ENCODE measurements at places on chromosomes 13 and 19.
A peak's percentile ranks its signal among the peaks of the same experiment; 100 is the strongest.

DNA sequence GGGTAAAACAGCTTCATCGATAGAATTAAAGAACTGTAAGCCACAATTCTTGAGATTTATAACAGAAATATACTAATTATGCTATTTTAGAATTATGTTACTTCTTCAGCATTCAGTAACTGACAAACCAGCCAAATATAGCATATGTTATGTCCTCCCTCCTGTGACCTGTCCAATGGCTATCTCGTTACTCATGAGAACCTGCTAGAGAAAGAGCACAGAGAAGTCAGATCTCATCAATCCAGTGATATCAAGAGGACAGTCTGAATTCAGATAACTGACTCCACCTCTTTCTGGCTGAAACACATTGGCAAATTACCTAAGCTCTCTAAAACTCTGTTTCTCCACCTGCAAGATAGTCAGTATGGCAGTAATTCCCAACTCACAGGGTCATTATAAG lies 170.4 kb downstream of the FGF14 start:
- DNase-seq, result no peak

- peak; percentile 75 for DNase-seq
Observed at GRCh38 chr19:17282488-17283125, 906 bp downstream of the ANKLE1 start.

DNA sequence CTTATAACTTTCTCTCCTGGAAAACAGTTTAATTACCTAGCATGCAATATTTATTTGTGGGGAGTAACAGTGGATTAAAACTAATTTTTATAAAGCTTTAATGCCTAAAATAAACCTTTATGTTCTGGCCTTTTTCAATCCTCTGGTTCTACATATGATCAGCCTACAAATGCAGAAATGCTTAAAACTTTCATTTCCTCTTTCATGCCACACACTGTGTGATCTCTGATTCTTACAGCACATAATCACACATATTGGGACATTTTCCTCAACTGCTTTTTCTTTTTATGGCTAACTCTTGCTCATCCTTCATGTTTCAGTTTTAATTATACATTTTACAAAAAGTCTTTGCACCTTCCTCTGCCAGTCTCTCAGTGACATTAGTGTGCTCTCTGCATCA lies 910.8 kb upstream of the SLITRK6 start:
- DNase-seq, result no peak

DNA sequence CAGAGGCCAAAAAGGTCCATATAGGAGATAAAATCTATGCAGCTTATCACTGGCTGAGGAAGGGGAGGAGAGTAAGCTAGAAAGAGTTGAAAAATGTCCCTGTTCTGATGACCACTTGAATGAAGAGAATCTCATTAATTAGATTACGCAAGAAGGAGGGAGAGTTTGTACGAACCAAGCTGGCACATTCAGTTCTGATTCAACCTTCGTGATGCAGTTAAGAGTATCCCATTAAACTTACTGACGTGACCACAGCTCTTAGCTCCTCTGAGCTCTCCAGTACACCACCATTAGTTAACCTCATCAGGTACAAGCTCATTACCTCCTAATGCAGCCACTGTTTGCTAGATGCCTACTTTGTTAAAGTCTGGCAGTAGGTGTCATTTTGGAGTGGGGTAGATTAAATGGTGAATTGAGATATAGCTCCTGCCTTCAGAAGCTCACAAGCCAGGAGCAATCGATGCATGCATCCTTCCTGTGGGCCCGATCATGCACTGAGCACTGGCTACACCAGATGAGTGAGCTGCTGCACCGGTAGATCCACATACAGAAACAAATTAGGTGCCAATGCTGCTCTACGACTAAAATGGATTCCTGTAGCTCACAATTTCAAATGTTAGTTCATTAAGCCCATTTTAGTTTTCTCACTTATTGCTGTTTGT lies 458.3 kb downstream of the COG6 start:
- DNase-seq, result no peak

DNA sequence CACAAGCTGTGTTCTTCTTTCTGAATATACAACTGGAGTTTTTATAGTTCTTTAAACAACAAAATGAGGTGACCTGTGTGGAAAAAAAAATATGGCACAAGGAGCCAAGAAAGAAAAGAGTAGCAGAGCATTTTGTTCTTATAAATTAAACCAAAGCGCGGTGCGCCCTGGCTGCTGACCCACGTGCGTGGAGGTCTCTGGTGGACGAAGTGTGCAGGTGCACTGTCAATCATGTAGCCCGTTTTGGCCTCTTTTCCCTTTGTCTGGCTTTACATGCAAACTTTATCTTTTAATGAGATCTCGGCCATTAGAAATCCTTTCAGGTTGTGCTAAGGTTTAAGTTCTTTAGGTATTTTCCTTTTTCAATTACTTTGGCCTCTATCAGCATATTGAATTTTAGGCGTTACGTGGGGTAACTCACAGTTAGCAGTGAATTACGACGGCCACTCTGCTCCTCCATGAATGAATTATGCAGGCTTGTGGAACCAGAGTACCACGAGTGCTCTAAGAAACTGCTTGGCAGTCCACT lies 443.9 kb upstream of the SLC10A2 start:
- no peak for DNase-seq

DNA sequence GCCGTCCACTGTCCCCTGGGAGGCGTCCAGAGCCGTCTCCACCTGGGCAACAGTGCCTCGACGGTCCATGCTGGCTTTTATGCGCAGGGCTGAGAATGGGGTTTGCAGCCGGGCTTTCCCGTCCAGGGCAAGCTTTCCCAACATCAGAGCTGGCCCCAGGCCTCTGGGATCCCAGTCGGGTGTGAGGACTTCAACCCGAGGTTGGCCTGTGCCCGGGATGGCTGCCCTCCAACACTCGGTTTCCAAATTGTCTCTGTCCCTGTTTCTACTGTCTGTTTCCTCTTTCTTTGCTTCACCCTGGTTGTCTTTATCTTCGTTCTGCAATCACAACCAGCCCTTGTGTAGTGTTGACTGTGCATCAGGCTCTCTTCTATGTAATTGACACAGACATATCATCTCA lies at the start of gene IFNL4:
IFNL4 (minus strand) TSS at position 51 of the 400 bp plus-strand sequence.
- DNase-seq, result no peak

DNA sequence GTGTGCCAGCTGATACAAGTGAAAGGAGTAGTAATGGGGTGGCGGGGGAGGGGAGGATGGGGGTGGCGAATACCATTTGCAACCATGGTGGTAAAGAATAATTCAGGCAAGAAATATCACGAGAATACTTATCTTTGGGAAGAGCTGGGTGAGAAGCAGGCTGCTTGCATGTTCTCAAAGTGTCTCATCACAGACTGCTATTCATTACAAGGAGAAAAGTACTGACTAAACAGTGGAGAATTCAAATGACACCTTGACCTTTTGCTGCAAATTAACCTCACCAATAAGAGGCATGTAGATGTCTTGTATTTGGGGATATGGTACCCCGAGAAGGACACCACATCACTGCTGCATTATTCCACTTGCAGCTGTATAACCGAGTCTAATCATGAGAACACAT lies 585.7 kb upstream of the GPC6 start:
- DNase-seq, result no peak

GRCh38 chr13:85108356-85108755 lies 690.9 kb downstream of the SLITRK6 start:
- no peak for DNase-seq

DNA sequence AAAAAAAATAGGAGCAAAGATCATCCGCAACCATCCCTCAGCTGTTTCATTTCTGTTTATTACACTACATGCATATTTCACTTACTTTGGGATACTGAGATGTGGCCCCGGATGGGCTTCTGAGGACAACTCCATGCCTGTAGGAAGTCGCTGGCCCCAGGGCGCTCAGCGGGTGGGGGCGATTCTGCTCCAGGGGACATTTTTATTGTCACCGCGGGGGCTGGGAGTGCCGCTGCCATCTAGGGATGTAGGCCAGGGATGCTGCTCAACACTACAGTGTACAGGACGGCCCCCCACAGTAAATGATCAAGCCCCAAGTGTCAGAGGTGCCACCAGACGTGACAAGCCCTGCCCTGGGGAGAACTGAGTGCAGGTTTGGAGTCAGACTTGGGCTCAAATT lies 6.4 kb upstream of the BST2 start:
- DNase-seq, result no peak

- no peak for DNase-seq
Observed at GRCh38 chr19:49880162-49880869, 2.8 kb downstream of the TBC1D17 start.

DNA sequence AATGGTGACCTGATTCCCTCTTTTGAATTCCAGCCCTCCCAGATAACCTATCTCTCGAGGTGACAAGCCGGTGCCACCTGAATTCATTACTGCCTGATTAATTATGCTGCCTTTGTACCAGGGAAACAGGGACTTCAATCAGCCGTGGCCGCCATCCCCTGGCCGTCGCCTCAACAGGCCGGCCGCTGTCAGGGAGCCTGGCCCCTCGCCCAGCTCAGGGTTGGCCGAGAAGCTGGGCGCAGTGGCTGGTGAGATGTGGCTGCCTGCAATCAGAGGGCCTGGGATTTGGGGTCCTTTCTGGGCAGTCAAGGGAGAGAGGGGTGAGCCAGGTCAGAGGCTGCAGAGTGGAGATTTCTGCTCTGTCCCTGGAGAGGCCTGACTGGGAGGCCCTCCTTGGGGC lies 91.2 kb downstream of the KCTD15 start:
- DNase-seq, result no peak

- peak; percentile 75 for DNase-seq
Observed at GRCh38 chr13:44050450-44051063, 170.9 kb downstream of the LACC1 start.

GRCh38 chr19:12834976-12835757 lies 788 bp upstream of the RTBDN start:
- DNase-seq, result peak; percentile 78

DNA sequence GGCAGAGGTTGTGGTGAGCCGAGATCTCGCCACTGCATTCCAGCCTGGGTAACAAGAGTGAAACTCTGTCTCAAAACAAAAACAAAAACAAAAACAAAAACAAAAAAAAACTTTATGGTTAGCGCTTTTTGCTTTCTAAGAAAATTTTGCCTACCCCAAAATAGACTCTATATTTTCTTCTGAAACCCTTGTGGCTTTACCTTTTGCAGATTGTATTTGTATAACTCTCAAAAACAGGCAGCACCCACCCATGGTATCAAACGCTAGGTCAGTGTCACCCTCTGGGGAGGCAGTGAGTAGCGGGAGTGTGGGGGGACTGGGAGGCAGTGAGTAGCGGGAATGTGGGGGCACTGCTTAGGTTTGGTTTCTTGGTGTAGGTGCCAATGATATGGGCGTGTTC lies 7.5 kb upstream of the SLC39A3 start:
- DNase-seq, result no peak

DNA sequence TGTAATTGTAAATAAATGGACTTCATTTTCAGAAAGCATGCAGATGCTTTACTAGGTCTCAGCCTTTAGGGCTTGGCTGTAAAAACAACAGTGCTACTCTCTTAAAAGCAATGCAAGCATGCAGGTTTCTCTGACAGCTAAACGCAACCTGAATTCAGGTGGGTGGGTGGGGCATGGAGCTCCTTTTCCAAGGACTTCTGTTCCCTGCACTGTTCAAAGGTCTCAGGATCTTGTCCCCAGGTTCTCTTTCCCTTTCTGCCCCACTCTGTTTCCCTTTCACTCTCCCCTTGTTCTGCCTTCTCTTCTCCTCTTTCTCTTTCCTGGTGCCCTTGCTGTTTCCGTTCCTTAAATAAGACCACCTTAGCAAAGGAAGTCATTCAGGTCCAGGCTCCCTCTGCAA lies 1527.5 kb upstream of the SLC10A2 start:
- DNase-seq, result no peak

- DNase-seq, result no peak
Observed at GRCh38 chr13:112710855-112711527, 21.2 kb downstream of the ATP11A start.

- DNase-seq, result peak; percentile 18
Observed at GRCh38 chr19:14091813-14092462, 1.4 kb upstream of the SAMD1 start.

All from brain (organoid and tissue), 16 donors.